Immature natural killer cell (primary cell): ENCODE measurements at places on chromosomes 3 and 15.

DNA sequence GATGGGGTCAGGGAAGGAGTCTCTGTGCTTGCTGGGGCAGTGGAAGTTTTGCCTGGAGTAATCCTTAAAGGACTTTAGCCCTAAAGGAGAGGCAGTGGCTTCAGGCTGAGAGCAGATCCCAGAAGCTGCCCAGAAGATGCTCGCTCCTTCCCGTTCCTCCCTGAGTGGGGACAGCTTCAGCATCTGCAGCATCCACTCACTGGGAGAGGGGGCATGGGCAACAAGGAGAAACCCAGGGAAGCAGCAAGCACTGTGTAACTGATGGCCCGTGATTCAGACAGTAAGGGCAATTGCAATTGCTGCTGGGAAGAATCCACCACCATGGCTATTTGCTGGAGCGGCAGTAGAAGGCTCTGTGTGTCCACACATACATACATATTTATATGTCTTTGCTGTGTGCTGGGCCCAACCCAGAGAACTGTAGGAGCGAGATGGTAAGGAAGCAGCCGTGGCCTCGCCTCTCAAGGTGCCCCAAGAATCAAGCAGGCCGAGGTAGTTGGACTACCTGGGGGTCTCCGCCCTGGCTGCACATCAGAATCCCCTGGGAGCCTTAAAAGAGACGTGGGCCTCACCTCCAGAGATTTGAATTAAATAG is 5.8 kb upstream of the PAQR5 start:
- H3K27me3 ChIP-seq, result no peaks in the 10 kb centered on the region
- H3K36me3 ChIP-seq, result no peaks in the 10 kb centered on the region
- no peak overlapping the region for H3K27ac ChIP-seq
- H3K4me1 ChIP-seq, result no peaks in the 10 kb centered on the region
- no peak overlapping the region for H3K4me3 ChIP-seq

DNA sequence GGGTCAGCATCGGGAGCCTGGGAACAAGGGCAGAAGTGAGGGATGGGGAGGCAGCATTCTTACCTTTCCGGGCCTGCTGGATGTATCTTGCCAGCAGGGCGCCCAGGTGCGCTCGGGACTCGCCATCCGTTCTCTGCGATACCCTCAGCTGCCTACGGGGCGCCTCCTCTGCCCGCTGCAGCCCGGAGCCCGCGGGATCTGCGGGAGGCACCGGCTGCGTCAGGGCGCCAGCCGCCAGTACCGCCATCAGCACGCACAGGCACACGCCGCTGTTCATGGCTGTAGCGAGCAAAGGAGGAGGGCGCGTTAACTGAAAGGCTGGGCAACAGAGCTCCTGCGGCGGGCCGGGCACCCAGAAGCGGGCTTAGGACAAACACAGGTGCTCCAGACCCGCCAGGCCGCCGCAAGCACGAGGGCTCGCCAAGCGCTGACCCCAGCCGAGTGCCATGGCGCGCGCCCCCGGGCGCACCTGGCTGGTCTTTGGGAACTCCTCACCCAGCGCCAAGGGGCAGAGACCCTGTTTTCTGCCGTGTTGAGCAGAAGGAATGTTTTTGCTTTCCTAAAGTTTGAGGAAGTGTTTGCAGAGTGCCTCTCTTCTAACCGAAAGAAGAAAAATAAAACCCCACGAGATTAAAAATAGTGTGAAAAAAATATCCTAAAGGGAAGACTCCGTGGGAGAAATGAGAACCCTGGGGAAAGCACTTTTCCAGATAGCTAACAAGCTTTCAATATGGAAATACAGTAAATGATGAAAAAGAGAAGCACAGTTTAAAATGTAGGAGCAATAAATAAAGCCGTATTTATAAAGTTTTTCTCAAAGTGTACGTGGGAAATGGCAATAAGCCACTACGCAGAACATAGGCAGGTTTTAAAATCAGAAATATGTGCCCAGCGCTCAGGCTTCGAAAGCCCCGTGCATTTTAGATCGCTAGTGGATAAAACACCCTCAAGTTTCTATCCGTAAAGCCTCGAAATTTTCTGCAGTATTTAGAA is 2.3 kb downstream of the CCK start:
- DNase-seq, result no peak
- H3K27me3 ChIP-seq, result peaks cover 6% of the 10 kb centered on the region
- no peaks in the 10 kb centered on the region for H3K4me1 ChIP-seq

GRCh38 chr3:130975251-130975650 is 51.4 kb downstream of the ASTE1 start:
- H3K36me3 ChIP-seq, result peaks cover 33% of the 10 kb centered on the region
- no peak overlapping the region for H3K27ac ChIP-seq
- no peak for DNase-seq
- H3K4me1 ChIP-seq, result no peaks in the 10 kb centered on the region

DNA sequence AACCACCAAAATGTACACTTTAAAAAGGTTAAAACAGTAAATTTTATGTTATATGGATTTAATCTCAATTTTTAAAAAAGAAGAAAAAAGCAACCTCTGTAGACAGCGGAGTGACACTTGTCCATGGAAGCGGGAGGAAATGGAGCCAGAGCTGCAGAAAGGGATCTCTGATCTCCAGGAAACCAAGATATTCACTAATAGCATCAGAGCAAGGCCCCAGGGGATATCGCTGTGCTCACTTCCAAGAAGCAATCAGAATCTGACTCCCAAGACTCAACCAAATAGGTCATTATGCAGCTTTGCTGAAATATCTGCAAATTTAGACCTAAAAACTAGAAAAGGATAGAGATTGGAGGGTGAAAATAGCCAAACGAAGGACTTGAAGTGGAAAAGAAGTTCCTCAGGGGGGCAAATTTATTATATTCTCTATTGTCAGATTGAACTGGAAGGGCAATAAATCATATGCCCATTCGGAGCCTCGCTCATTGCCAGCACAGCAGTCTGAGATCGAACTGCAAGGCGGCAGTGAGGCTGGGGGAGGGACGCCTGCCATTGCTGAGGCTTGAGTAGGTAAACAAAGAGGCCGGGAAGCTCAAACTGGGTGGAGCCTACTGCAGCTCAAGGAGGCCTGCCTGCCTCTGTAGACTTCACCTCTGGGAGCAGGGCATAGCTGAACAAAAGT is 62.0 kb upstream of the ATP2C1 start:
- peaks cover 8% of the 10 kb centered on the region for H3K27me3 ChIP-seq
- H3K27ac ChIP-seq, result no peak overlapping the region
- no peaks in the 10 kb centered on the region for H3K36me3 ChIP-seq
- no peak for DNase-seq
- H3K4me1 ChIP-seq, result no peaks in the 10 kb centered on the region
- no peak overlapping the region for H3K4me3 ChIP-seq

DNA sequence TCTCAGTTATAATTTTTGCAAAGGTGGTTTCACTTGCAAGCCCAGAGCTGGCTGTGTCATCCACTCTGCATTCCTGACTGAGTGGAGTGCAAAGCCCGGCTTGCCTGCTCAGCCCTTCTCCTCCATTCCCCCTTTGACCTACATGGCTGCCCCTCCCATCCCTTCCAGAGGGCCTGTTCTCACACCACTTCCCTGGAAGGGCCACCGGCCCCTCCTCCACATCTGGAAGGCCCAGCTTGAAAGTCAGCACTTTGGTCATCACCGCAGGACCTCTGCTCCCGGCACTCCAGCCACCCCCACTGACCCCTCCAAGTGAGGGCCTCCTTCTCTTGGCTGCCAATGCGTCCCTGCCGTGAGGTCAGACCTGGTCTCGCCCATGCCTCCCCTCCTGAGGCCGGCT is 74.1 kb upstream of the RNF7 start:
- no peak overlapping the region for H3K4me3 ChIP-seq
- no peak for DNase-seq
- H3K27ac ChIP-seq, result no peak overlapping the region

DNA sequence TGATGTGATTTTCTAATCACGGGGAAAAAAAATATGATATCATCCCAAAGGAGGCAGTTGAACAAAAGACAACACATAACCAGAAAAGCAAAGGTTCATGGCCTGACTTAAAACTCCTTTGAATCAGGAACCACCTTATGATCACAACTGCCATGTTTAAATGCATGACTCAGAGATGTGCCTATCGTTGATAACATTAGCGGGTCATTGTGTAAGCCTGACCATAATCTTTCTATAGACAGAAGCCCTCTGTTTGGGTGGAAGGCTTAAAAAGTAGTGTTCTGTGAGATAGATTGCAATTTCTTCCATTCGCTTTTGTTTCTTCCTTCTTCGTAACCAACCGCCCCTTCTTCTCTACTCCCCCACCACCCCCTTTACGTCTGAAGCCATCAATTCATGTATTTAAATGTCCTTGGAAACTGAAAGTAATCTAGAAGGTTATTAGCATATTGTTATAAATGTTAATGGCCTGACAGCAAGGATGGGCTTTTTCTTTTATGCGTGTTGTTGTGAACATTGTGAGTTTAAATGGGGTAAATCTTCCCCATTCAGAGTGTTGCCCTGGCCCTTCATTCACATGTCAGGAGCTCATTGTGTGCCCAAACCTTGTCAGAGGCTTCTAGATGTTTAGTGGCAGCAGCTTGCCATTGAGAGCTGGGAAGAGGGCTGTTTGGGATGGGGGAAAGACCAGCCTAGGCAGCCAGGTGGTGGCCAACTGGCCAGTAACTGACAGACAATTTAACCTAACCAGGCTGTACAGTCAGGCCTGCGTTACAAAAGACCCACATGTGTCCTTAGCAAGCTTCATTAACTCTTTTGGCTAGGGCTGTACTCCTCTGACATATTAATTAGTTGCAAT is 64.5 kb downstream of the EPHA3 start:
- H3K4me1 ChIP-seq, result no peaks in the 10 kb centered on the region
- H3K4me3 ChIP-seq, result no peak overlapping the region
- H3K27me3 ChIP-seq, result no peaks in the 10 kb centered on the region
- H3K36me3 ChIP-seq, result no peaks in the 10 kb centered on the region
- no peak for DNase-seq

DNA sequence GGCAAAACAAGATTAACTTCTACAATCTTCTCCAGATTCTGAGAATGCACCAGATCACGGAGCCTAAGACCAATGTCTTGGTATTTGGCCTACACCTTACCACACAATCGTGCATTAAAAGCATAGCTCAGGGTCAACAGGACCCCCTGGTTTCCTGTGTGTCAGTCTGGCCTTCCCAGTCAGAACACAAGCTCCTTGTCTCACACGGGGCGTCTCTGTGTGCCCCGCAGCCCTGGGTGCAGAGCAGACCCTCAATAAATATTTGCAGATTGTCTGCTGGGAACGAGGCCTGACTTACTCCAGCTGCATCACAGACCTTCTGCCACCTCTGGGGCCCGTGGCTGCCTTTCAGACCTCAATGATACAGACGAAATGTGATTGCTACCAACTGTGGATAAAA is 82.5 kb upstream of the CTNNB1 start:
- peak overlapping the region; percentile 97 for H3K27ac ChIP-seq
- H3K4me1 ChIP-seq, result peaks cover 31% of the 10 kb centered on the region
- H3K27me3 ChIP-seq, result peaks cover 15% of the 10 kb centered on the region
- H3K4me3 ChIP-seq, result peak overlapping the region; percentile 69

DNA sequence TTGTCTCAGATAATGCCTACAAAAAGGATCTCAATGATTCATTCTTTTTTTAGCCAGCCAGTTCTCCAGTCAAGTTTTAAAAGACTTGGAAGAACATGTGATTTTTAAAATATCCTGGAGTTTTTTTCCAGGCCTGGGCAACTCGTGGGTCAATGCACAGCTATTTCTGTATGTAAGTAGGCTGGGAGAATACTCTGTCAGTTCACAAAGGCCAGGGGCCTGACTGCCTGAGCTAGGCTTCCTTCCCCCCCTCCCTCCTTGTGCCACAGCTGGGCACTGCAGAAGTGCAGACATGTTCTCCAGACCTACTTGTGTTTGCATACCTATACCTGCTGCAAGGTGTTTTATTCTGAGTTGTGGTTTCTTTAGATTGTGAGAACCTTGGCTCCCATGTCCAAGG is 43.7 kb downstream of the CTDSPL start:
- H3K4me3 ChIP-seq, result no peak overlapping the region
- no peak for DNase-seq
- H3K36me3 ChIP-seq, result no peaks in the 10 kb centered on the region
- peaks cover 17% of the 10 kb centered on the region for H3K4me1 ChIP-seq
- no peak overlapping the region for H3K27ac ChIP-seq
- H3K27me3 ChIP-seq, result peaks cover 3% of the 10 kb centered on the region
